NCI-H2081 (cell line): ENCODE measurements at places on chromosomes 6 and 20.
A peak's percentile ranks its signal among the peaks of the same experiment; 100 is the strongest.

GRCh38 chr6:73704260-73704659 lies 8.3 kb downstream of the CD109 start:
- no peak for DNase-seq

DNA sequence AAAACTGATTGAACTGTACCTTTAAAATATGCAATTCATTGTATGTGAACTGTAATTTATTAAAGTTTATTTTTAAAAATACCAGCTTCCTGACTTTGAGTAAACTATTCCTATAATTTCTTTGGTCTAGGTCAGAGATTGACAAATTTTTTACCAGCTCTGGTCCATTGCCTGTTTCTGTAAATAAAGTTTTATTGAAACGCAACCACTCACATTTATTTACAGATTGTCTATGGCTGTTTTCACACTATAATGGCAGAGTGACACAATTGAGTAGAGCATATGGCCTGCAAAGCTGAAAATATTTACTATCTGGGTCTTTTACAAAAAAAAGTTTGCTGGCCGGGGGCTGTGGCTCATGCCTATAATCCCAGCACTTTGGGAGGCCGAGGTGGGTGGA lies 33.0 kb upstream of the NFATC2 start:
- DNase-seq, result no peak

- no peak for DNase-seq
Observed at GRCh38 chr20:46423882-46424482, 17.6 kb upstream of the ELMO2 start.

- no peak for DNase-seq
Observed at GRCh38 chr6:41455410-41455809, 90.8 kb upstream of the FOXP4 start.

DNA sequence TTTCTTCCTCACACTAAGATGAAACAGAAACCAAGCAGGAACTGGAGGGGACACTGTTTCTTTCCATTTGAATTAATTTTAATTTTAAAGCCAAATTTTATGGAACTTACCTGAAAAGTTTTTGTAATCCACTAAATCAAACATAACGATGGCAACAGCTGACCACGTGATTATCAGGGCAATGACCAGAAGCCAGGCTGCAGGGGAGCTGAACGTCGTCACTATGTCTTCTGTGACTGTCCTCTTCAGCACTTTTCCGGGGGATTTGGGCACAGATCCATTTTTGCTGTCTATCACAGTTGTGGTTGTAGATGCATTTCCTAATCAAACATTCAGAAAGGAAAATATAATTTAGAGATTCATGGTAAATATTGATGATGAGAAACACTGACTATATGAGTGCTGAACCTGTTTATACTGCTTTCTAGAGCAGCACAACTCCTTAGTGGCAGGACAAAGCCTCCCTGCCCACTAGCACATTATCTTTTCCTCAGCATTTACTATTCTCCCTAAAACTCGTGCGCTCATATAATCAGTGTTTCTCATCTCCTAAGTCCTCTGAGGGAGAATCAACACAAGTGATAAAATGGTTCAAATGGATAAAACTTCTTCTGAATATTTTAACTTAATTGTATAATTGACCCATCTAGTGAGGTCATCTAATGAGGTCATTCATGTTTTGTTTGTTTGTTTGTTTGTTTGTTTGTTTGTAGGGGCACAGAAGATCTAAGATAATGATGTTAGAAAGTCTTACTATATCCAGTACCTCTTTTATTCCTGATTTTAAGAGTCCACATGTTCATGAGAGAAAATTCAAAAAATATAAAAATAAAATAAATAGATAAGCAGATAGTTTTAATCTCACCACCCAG lies 65.7 kb downstream of the TRDN start:
- DNase-seq, result no peak

- DNase-seq, result no peak
Observed at GRCh38 chr6:152143359-152143758, 335.9 kb downstream of the ESR1 start.

GRCh38 chr6:135087403-135087802 lies 32.8 kb upstream of the HBS1L start:
- no peak for DNase-seq

- DNase-seq, result peak; percentile 7
Observed at GRCh38 chr6:158706369-158706982, 56.6 kb downstream of the SYTL3 start.

GRCh38 chr6:33808641-33809180 lies 4.9 kb upstream of the MLN start:
- peak; percentile 62 for DNase-seq

DNA sequence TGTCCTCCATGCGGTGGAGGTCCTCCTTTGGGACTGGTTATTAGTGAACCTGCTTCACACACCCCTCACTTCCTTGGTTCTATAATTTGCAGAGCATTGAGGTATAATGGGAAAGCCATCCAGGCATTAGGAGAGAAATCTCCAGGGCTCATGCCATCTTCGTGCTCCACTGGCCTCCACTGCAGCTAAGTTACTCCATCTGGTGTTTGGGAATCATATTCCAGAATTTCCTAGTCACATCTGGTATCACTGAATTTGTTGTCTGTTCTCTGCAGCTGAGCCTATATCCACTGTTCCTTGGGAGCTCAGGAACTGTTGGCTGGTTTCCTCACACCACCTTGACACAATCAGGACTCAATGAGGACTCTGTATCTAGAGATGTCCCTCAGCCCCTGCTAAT lies 173.0 kb upstream of the TSHZ2 start:
- DNase-seq, result no peak

- no peak for DNase-seq
Observed at GRCh38 chr6:3870528-3870925, 21.4 kb downstream of the FAM50B start.

- no peak for DNase-seq
Observed at GRCh38 chr6:157688275-157688959, 134.6 kb upstream of the SNX9 start.
